Heart left ventricle (tissue), 16 donors: ENCODE measurements at places on chromosomes 6 and 20. TPM values are rescaled to one million over a fixed set of nuclear protein-coding genes. Genes with fewer than 3 reads are reported as not detected.

PGC gene
- total RNA-seq, result not detected

CST5 gene
- total RNA-seq, result not detected

- DNase-seq, result no peak
- no peaks in the 10 kb centered on the region for H3K36me3 ChIP-seq
- H3K27ac ChIP-seq, result no peak overlapping the region
- H3K4me3 ChIP-seq, result no peak overlapping the region
- H3K4me1 ChIP-seq, result peaks cover 24% of the 10 kb centered on the region
- no peaks in the 10 kb centered on the region for H3K27me3 ChIP-seq
Observed at GRCh38 chr6:14443629-14444268, 326.2 kb downstream of the CD83 start.

- no peak overlapping the region for H3K27ac ChIP-seq
- H3K27me3 ChIP-seq, result no peaks in the 10 kb centered on the region
- no peaks in the 10 kb centered on the region for H3K36me3 ChIP-seq
- H3K4me1 ChIP-seq, result no peaks in the 10 kb centered on the region
Observed at GRCh38 chr6:130298258-130298657, 67.6 kb upstream of the TMEM200A start.
